ENCODE measurements at places on chromosomes 16 and 17.

- H3K27ac ChIP-seq = no peak overlapping the region
- peaks cover 11% of the 10 kb centered on the region for H3K27me3 ChIP-seq
- no peak overlapping the region for H3K4me3 ChIP-seq
- no peaks in the 10 kb centered on the region for H3K4me1 ChIP-seq
Observed at GRCh38 chr17:36807496-36808179, 129.6 kb upstream of the LHX1 start.

DNA sequence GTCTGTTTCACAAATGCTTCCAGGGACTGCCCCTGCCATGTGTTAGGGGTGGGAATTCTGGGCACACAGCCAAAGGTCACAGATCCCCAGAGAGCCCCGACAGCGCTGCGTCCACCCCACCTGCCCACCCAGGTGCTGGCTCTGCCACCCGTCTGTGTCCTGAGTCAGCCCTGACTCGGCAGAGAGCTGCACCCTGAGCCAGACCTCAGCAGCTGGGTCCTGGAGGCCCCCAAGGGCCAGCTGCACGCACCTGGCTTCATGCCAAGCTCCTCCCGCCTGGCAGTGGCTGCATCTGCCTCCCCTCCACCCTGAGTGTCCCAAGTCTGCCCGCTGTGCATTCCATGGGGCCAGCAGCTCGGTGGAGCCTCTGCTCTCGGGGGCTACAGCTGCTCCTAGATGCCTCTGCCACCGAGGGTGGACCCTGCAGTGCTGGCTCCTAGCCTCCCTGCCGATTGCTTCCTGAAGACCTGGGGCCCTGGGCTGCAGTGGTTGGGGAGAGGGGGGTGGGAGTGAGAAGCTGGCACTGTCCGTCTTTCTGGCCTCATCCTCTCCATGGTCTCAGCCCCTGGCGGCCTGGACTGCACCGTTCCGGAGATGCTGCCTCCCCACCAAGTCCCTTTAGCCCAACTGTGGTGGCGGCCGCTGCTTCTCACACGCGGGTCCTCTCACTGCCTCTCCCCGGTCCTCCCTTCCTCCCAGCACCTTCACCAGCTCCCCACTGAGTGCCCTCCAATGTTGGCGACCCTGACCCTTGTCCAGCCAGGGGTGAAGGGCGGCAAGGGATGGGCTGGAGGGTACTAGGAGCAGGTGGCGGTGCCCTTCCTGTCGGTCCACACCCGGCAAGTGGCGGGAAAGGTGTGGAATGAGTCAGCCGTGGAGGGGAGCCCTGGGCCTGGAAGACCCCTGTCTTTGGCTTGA lies 3.0 kb downstream of the SECTM1 start:
- H3K36me3 ChIP-seq = no peaks in the 10 kb centered on the region
- H3K27me3 ChIP-seq = no peaks in the 10 kb centered on the region
- DNase-seq = peak; percentile 71
- H3K27ac ChIP-seq = no peak overlapping the region
- H3K4me3 ChIP-seq = no peak overlapping the region

- no peaks in the 10 kb centered on the region for H3K36me3 ChIP-seq
- peak overlapping the region; percentile 92 for H3K27ac ChIP-seq
- H3K27me3 ChIP-seq = no peaks in the 10 kb centered on the region
- peak; percentile 80 for DNase-seq
- peak overlapping the region; percentile 43 for H3K4me3 ChIP-seq
Observed at GRCh38 chr17:75996665-75997590, 3.7 kb upstream of the CDK3 start.

- no peak for DNase-seq
- no peaks in the 10 kb centered on the region for H3K27me3 ChIP-seq
- no peak overlapping the region for H3K4me3 ChIP-seq
- H3K4me1 ChIP-seq = no peaks in the 10 kb centered on the region
Observed at GRCh38 chr17:17125136-17126084, 80.7 kb downstream of the PLD6 start.

DNA sequence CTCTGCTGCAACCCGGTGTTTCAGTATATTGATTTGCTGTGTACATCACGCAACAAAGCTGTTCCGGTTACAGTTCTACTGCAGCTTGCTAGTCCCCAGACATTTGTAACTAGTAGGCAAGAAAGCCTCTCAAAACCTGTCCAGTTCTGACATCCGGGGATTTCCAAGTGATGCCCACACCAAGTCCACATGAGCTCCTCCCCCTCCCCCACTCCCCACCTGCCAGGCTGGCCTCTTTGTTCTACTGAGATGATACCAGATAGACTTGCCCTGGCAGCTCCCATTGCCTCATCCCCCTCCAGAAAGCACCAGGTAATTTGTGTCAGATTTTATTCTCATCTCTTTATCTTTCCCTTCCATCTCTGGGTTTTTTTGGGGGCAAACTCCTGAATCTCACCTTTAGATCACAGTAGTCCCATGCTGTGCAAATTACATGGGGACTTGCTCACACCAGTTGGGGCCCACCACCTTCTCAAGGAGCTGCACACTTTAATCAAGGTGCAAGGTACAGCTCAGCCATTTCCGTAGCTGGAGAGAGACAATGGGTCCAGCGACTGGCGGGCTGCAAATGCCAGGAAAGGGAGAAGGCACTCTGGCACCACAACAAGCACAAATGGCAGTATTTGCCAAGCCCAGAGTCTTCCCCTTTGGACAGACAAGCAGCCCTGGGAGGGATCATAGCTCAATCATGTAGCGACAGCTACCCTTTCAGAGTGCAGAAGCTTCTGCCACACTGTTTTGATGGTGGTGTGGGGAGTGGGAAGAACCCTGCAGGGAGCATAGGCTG lies 183.1 kb downstream of the CYLD start:
- H3K4me1 ChIP-seq = no peaks in the 10 kb centered on the region
- peaks cover 62% of the 10 kb centered on the region for H3K27me3 ChIP-seq
- DNase-seq = no peak

GRCh38 chr16:89034573-89034961 lies 57.6 kb upstream of the CBFA2T3 start:
- no peaks in the 10 kb centered on the region for H3K36me3 ChIP-seq
- DNase-seq = no peak
- H3K4me1 ChIP-seq = no peaks in the 10 kb centered on the region
- peaks cover 90% of the 10 kb centered on the region for H3K27me3 ChIP-seq
- H3K4me3 ChIP-seq = no peak overlapping the region
- H3K27ac ChIP-seq = no peak overlapping the region

DNA sequence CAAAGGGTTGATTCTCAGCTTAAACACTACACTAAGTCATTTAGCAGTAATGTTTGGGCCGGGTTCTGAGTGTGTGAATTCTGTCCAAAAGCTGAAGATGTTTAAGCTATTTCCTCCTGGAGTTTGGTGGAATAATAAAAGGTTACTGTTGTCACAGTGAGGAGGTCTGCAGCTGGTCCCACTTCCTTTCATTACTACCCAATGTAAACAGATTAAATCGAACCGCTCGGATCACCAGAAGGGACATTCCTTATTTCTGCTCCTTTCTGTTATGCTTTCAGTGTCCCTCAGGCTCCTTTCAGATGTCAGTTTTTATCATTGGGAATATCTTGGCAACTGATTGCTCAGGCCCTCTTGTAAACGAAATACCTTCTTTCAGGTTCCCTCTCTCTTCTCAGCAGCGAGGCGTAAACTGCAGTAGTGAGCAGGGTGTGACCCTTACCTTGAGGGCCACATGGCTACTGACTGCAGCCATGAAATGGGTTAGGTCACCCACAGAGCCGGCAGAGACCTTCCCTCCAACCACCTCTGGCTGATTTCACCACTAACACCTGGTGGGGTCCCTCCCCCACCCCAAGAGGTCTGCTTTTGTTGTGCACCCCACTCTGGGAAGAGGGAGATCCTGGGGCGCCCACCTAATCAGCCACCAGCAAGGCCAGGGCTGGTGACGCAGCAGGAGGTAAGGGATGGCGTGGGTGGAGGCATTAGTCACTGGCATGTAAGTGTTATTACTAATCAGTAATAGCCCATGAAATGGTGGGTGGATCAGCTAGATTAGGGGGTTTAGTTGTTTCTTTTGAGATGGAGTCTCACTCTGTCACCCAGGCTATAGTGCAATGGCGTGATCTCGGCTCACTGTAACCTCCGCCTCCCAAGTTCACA lies 117.6 kb downstream of the VPS53 start:
- DNase-seq = no peak
- H3K36me3 ChIP-seq = 0 out of 2 replicates have a peak, but pooled peaks cover 10% of the 10 kb centered on the region
- no peak overlapping the region for H3K27ac ChIP-seq
- H3K4me1 ChIP-seq = no peaks in the 10 kb centered on the region

DNA sequence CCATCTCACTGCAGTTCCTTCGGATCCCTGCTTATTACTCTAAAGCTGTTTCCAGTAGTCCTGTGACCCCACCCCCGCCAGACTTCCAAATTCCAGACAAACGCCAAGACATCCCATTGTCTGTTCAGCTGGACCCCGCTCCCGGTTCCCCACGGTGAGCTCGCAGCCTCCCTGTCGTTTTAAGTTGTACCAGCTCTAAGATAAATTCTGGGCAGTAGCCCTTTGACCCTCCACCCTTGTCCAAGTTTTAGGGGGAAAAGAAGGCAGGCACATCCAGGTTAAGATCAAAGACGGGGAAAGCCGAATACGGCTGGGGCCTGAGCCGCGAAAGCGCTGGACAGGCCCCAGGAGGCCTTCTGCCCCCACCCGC lies 589 bp downstream of the ARL6IP1 start:
- H3K4me3 ChIP-seq = peak overlapping the region; percentile 98
- DNase-seq = no peak
- H3K4me1 ChIP-seq = peaks cover 48% of the 10 kb centered on the region
- H3K27ac ChIP-seq = peak overlapping the region; percentile 85
- H3K27me3 ChIP-seq = no peaks in the 10 kb centered on the region
- peaks cover 22% of the 10 kb centered on the region for H3K36me3 ChIP-seq

GRCh38 chr17:57962279-57963148 lies 7.3 kb upstream of the CUEDC1 start:
- H3K4me1 ChIP-seq = no peaks in the 10 kb centered on the region
- DNase-seq = no peak

- no peak for DNase-seq
- no peaks in the 10 kb centered on the region for H3K27me3 ChIP-seq
- no peak overlapping the region for H3K27ac ChIP-seq
- peaks cover 3% of the 10 kb centered on the region for H3K4me1 ChIP-seq
- H3K4me3 ChIP-seq = no peak overlapping the region
- H3K36me3 ChIP-seq = no peaks in the 10 kb centered on the region
Observed at GRCh38 chr17:72332367-72332766, 211.5 kb downstream of the SOX9 start.
